T-cell (primary cell): ENCODE measurements at places on chromosomes 2 and 18. TPM values are rescaled to one million over a fixed set of nuclear protein-coding genes. Genes with fewer than 3 reads are reported as not detected.
A peak's percentile ranks its signal among the peaks of the same experiment; 100 is the strongest.

- DNase-seq, result no peak
- no peaks in the 10 kb centered on the region for H3K27me3 ChIP-seq
- H3K4me3 ChIP-seq, result no peak overlapping the region
- no peaks in the 10 kb centered on the region for H3K36me3 ChIP-seq
Observed at GRCh38 chr2:23589220-23589647, 204.3 kb downstream of the KLHL29 start.

The HOXD11 gene
- total RNA-seq, result not detected

- H3K27me3 ChIP-seq, result peaks cover 15% of the 10 kb centered on the region
- no peak overlapping the region for H3K27ac ChIP-seq
- no peak for DNase-seq
- H3K36me3 ChIP-seq, result no peaks in the 10 kb centered on the region
Observed at GRCh38 chr2:45128580-45128997, 119.3 kb upstream of the SIX2 start.

The SRD5A2 gene
- not detected for total RNA-seq

- peaks cover 10% of the 10 kb centered on the region for H3K4me1 ChIP-seq
- no peak for DNase-seq
- no peak overlapping the region for H3K27ac ChIP-seq
- no peak overlapping the region for H3K4me3 ChIP-seq
- H3K36me3 ChIP-seq, result no peaks in the 10 kb centered on the region
Observed at GRCh38 chr2:28438532-28439063, 45.9 kb downstream of the FOSL2 start.

DNA sequence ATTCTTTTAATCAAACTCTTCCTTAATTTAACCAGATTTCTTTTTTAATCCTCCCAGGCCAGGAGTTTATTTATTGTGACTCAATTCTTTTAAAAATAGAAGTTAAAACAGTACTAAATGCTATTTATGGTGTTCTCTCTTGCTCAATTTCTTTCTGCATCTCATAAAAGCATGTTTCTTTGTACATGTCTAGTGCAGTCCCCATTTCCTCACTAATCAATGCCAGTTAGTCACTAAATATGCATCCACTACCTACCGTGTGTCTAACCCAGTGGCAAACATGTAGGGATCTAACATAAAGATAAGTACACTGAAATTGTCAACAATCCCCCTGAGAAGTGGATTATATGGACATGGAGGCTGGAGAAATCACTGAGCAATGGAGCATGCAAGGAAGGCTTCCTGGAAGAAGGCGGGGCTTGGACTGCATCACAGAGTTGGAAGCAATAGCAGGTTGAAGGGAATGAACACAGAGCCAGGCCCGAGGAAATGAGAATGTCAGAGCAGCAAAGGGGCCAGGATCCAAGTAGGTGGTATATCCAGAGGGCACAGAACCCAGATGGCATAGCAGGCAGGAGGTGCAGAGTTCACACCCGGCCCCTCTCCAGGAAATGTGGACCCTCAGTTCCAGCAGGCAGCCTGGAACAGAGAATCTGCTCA lies 105.3 kb upstream of the FOSL2 start:
- no peaks in the 10 kb centered on the region for H3K27me3 ChIP-seq
- no peaks in the 10 kb centered on the region for H3K36me3 ChIP-seq
- DNase-seq, result no peak

DNA sequence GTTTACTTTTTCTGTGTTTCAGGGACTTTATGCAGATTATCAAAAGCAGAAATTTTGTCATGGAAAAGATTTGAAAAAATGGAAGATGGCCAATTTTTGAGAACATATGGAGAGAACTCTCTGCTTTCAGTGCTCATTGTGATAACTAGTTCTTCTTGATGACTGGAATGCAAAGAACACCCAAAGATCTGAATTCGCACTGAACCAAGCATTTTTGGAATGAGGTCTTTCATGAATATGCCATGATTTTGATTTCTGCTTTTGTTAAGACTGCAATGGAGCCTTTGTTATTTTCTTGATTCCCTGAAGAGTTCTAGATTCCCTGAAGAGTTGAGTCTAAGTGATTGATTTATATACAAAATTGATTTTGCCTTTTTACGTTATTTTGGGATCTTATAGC lies 124.1 kb downstream of the FMNL2 start:
- DNase-seq, result no peak
- no peak overlapping the region for H3K4me3 ChIP-seq
- H3K36me3 ChIP-seq, result no peaks in the 10 kb centered on the region
- no peak overlapping the region for H3K27ac ChIP-seq
- peaks cover 3% of the 10 kb centered on the region for H3K27me3 ChIP-seq

GRCh38 chr18:25019931-25020330 lies 332.0 kb downstream of the ZNF521 start:
- H3K36me3 ChIP-seq, result no peaks in the 10 kb centered on the region
- H3K4me3 ChIP-seq, result no peak overlapping the region
- no peak for DNase-seq

DNA sequence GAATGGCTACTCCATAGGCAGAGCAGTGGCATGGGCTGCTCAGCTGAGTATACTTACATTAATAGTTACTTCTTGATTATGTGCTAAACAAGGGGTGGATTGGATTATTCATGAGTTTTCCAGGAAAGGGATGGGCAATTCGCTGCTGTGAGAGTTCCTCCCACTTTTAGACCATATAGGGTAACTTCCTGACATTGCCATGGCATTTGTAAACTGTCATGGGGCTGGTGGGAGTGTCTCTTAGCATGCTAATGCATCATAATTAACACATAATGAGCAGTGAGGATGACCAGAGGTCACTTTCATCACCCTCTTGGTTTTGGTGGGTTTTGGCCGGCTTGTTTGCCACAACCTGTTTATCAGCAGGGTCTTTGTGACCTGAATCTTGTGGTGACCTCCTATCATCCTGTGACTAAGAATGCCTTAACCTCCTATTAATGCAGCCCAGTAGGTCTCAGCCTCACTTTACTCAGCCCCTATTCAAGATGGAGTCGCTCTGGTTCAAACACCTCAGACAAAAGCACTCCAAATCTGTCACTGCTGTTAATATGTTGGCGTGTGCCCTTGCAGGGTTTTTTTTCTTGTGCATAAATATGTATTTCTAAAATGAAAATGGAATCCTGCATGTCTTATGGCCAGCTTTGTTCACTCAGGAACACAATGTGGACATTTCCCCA lies 56.0 kb downstream of the CYBRD1 start:
- no peak overlapping the region for H3K27ac ChIP-seq
- H3K27me3 ChIP-seq, result peaks cover 4% of the 10 kb centered on the region
- H3K36me3 ChIP-seq, result no peaks in the 10 kb centered on the region
- H3K4me3 ChIP-seq, result no peak overlapping the region
- no peaks in the 10 kb centered on the region for H3K4me1 ChIP-seq

DNA sequence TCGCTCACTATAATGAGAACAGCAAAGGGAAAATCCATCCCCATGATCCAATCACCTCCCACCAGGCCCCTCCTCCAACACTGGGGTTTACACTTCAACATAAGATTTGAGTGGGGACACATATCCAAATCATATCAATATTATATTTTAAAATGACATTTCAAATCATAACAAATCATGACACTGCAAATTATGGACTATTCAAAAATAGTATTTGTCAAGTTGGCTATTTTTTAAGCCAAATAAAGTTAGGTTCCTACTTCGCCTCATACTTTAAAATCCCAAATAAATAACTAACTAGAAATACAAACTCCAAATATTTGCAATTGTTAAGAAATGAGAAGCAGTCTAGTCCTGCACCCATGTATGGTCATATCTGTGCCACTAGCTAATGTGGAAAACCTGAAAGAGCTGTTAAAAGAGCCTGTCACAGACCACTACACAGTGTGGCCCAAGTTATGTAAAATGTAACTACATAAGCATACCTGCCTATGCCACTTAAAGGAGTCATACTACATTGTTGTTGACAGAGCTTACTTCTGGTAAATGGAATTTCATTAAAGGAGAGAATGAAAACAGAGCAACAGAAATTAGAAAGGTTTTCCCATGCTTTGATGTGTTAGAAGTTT lies 334.7 kb upstream of the GULP1 start:
- no peak for DNase-seq
- H3K4me3 ChIP-seq, result no peak overlapping the region
- H3K27ac ChIP-seq, result no peak overlapping the region
- H3K36me3 ChIP-seq, result no peaks in the 10 kb centered on the region

DNA sequence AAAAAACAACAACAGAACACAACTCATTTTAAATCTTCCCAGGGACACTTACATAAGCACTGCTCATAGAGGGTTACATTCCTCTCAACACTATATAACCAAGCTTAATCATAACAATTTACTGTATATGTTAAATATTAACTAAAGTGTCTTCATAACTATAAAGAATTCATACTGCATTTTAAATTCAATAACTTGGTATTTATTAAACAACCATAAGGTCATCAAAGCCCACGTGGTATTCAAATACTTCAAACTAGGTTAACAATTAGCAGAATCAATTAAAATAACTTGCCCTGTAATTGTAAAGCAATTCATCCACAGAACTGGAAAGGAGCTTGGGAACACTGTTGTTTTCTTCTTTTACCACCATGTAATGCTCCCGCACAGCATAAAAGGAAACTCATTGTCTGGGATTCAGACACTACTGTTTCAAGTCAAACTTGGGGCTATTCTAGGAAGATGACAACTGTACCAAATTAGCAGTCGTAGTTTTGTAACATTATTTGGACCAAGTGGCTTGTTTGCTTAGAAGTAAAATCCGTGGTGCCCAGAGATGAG lies 10.4 kb downstream of the GAREM1 start:
- H3K36me3 ChIP-seq, result no peaks in the 10 kb centered on the region
- H3K27ac ChIP-seq, result no peak overlapping the region
- peaks cover 9% of the 10 kb centered on the region for H3K27me3 ChIP-seq
- DNase-seq, result no peak
- H3K4me3 ChIP-seq, result no peak overlapping the region

The ZNF892 gene
- total RNA-seq, result 2.7 TPM

The SLC14A1 gene
- total RNA-seq, result 2.2 TPM

GRCh38 chr18:62550746-62551145 lies 27.9 kb downstream of the ZCCHC2 start:
- peaks cover 72% of the 10 kb centered on the region for H3K36me3 ChIP-seq
- no peak for DNase-seq
- no peak overlapping the region for H3K4me3 ChIP-seq
- no peak overlapping the region for H3K27ac ChIP-seq

The PSTPIP2 gene
- total RNA-seq, result 15.2 TPM

GRCh38 chr2:196200557-196200956 lies 29.2 kb upstream of the STK17B start:
- H3K27me3 ChIP-seq, result no peaks in the 10 kb centered on the region
- peak overlapping the region; percentile 82 for H3K27ac ChIP-seq
- H3K4me3 ChIP-seq, result no peak overlapping the region
- peaks cover 25% of the 10 kb centered on the region for H3K4me1 ChIP-seq
- H3K36me3 ChIP-seq, result no peaks in the 10 kb centered on the region

- H3K27me3 ChIP-seq, result no peaks in the 10 kb centered on the region
- H3K36me3 ChIP-seq, result no peaks in the 10 kb centered on the region
- no peaks in the 10 kb centered on the region for H3K4me1 ChIP-seq
- no peak overlapping the region for H3K27ac ChIP-seq
- DNase-seq, result no peak
- no peak overlapping the region for H3K4me3 ChIP-seq
Observed at GRCh38 chr2:138364554-138365162, 136.9 kb upstream of the SPOPL start.

The MARCO gene
- total RNA-seq, result not detected
